Stimulated activated CD4-positive, alpha-beta T cell treated with anti-CD3 and anti-CD28 coated beads, TNF-alpha, amount 100 ng/mL, for 48 hours (primary cell): ENCODE measurements at places on chromosomes 6 and 20.

DNA sequence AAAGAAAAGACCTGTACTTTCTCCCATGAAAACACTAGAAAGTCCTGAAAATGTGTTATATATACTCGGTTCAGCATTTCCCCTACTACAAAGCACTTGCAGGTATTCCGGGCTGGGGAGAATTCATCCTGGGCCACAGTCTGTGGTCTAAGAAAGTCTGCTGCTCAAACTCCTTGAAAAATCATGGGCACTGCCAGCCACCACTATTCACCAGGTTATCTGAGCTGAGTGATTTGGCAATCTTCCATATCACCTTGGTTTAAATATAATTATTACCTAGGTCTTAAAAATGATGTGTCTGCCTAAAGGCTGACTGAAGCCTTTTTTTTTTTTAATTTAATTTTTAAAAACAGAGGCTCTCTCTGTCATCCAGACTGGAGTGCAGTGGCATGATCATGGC is 11.3 kb downstream of the FKBP5 start:
- no peak for DNase-seq

GRCh38 chr20:14916360-14916920 is 579.0 kb upstream of the FLRT3 start:
- no peak for DNase-seq

- no peak for DNase-seq
Measured at GRCh38 chr6:128156321-128157111, 255.7 kb upstream of the THEMIS start.

DNA sequence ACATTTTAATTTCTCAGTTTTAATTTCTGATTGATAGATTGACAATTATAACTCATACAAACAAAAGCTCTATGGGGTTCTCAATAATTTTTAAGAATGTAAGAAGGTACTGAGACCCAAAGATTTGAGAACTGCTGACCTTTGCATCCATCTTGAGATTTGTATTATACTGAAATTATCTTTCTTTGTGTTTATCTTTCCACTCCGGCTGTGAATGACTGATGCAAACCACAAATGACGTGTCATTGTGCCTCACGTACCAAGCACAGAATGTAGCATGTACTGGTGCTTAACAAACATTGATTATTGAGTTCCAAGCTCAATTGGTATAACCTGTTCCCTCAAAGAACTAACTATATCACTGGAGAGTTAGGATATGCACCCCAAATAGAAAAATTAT is 152.1 kb upstream of the SMLR1 start:
- no peak for DNase-seq

- DNase-seq: no peak
Measured at GRCh38 chr6:11194356-11195218, 37.9 kb downstream of the NEDD9 start.

- DNase-seq: no peak
Measured at GRCh38 chr6:118263921-118264486, 284.1 kb upstream of the PLN start.

DNA sequence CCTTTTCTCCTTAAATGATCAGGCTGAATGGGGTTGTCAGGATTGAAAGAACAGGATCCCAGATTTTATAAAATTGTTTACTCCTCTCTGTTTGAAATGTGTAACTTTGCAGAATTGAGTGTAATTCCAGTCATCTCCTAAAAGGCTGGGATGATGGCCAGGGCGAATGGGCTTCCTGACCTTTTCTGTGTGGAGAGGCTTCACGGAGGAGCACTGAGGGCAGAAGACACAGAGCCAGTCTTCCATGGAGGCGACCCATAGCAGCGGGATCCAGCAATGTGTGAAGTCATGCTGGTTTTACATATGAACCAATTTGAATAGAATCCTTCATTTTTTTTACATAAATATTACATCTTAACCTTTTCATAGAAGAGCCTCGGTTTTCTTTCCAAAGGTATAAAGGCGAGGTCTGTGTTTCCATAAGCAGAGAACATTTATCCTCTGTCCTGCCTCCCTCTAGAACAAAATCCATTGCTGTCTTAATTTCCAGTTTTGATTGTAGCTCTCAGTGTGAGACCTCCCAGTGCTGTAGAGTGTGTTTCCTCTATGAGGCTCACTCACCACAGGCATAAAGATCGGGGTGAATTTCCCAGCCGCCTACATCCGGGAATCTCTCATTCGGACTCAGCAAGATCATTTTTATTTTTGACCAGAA is 369.7 kb upstream of the FLRT3 start:
- DNase-seq: no peak

DNA sequence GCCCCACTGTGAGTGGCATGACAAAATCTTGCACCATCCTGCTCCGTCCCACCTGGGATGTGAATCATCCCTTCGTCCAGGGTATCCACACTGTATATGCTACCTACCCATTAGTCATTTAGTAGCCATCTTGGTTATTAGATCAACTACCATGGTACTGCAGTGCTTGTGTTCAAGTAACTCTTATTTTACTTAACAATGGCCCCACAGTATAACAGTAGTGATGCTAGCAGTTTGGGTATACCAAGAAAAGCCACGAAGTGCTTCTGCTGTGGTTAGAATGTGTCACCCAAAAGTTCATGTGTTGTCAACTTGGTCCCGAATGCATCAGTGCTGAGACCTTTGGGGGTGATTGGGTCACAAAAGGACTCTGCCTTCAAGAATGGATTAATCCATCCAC is 11.7 kb downstream of the OSER1 start:
- DNase-seq: no peak

DNA sequence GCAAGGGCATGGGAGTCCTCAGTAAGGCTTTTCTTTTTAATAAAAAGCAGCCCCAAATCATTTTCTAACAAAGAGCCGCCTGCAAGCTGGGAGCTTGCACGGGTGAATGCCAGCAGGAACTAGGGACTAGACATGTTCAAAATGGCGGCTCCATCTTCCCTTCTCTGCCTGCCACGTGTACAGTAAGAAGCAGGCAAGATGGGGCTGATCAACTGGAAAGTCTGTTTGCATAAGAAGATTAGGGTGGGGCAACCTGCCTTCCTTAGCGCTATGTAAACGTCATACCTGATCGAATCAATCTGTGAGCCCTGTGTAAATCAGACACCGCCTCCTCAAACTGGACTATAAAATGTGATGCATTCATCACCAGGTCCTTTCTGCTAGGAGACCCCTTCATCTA is 299.4 kb upstream of the SOX4 start:
- DNase-seq: no peak

- DNase-seq: no peak
Measured at GRCh38 chr6:99519446-99519845, 4.2 kb upstream of the USP45 start.

DNA sequence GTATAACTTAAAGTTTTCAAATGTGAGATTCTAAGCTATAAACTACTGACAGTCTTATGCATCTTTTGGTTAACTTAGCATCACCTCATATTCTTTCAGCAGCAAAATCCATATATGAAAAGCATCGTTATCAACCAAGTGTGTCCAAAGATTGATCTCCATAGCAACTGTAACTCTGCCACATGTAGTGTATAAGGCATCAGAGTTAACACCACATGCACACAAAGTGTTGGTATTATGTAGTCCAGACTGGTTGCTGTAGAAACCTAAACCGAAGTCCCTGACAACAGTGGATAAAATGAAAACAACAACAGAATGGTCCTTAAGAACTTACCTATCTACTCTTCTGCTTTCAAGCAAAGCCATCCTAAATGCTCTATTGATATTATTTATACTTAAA is 39.6 kb downstream of the PDSS2 start:
- DNase-seq: no peak

DNA sequence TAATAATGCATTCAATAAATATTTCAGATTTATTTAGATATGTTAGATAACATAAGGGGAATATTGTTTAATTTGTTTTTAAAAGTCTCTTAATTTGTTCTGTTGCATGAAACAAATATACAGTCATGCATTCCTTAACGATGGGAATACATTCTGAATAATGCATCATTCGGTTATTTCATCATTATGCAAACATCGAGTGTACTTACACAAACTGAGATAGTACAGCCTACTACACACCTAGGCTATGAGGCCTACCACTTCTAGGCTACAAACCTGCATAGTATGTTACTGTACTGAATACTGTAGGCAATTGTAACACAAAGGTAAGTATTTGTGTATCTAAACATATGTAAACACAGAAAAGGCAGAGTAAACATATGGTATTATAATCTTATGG is 118.7 kb downstream of the EPHA7 start:
- DNase-seq: no peak

GRCh38 chr6:24603241-24603640 is 42.8 kb downstream of the KIAA0319 start:
- DNase-seq: no peak

GRCh38 chr6:74642101-74642500 is 563.8 kb downstream of the COL12A1 start:
- no peak for DNase-seq

DNA sequence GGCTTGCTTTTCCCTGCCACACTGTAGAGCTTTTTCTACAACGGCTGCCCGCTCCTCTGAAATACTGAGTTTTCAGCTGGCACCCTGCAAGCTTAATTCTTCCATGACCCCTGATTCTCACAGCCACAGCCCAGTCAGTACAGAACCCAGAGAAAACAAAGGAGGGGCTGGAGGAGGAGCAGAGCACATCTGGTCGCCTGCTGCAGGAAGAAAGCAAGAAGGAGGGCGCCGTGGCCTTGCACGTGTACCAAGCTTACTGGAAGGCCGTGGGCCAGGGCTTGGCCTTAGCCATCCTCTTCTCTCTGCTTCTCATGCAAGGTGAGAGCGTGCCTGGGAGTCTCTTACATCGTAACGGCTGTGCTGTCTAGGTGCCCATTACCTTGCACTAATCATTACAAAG is 11.3 kb downstream of the DLK2 start:
- no peak for DNase-seq

GRCh38 chr20:7843613-7844012 is 96.6 kb downstream of the HAO1 start:
- DNase-seq: no peak

- DNase-seq: no peak
Measured at GRCh38 chr6:166541876-166542579, 44.5 kb downstream of the RAMACL start.

- no peak for DNase-seq
Measured at GRCh38 chr6:123007885-123008284, 11.8 kb downstream of the CLVS2 start.

GRCh38 chr20:22226849-22227700 is 357.3 kb downstream of the FOXA2 start:
- DNase-seq: no peak

DNA sequence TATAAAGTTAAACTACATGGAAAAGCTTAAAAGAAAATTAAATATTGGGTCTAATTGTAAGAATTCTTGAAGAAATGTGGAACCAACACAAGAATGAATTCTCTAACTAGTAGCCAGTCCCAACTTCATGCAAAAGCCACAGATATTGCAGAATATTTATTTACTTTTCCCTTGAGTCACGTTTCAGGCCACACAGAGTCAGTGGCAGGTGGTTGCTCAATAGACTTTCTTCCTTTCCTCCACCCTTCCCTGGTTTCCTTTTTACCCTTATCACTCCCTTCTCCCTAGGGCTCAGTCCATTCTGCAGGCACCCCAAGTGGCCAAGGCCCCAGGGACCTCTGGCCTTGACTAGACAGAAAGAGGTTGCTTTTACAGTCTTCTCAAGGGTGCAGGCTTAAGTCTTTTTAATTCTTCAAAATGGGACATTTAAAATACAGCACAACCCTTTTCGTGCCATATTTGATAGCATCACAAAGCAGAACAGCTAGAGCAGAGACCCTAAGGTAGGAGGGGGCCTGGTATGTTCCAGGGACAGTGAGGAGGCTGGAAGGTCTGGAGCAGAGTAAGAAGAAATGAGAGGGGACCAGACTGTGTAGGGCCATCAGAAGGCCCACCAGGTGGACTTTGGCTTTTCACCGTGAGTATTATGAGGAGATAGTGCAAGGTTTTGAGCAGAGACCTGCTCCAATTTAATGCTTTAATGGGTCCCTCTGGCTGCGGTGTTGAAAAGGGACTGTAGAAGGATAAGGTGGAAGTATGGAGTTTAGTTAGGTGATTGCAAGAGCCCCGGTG is 65.0 kb downstream of the HDDC2 start:
- DNase-seq: no peak

- DNase-seq: no peak
Measured at GRCh38 chr6:165220045-165220444, 89.4 kb downstream of the C6orf118 start.

DNA sequence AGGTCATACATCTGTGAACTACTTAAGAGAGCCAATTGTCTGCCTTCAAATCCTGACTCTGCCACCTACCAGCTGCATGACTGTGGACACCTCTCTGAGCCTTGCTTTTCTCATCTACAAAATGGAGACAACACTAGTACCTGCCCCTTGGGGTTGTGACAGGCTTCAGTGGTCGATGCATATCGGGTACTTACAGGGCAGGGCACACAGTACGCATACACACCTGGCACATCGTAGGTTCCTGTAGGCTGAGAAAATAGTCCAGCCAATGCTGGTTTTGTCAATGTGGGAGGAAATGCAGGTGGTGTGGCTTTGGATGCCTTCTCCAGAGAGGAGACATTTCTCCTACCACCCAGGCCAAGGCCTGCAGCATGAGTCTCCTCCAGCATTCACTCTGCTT is 2.3 kb downstream of the ADIG start:
- DNase-seq: no peak

DNA sequence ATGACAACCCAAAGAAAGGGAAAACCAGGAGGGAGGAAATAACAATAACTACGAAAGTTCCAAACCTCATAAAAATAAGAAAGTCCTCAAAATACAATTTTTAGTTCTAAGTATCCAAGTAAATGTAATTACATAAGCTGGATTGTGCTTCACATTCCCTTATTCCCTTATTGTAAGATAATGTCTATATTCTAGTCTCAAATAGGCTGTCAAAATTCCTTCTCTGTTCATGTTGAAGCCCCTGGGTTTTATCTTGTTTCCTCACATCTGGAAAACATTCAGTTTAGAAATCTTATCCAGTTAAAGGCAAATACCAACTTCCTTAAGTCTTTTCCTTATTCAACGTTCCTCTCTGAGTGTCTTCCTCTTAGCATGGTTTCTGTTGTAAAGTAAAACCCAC is 282.3 kb downstream of the CD109 start:
- no peak for DNase-seq

DNA sequence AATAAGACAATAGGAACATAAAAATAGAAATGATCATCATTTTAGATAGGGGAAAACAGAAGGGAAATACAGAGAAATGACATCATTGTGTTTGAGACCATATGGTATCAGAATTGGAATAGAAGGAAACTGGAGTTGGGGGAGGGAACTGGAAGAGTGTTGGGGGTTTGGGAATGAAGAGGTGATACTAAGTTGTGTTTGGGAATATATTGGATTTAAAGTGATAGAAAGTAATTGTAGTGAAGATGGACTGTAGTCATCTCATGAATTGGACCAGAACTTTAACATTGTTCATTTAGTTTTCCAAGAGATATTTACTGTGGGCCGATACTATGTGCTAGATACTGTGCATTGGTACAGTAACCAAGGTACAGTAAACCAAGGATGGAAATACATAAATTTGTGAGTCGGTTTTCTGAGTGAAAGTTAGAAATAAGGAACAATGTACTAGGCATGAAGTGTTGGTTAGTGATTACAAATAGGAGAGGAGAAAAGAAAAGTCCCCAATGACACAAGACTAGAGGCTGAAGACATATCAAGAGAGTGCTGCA is 32.3 kb downstream of the KCNQ5 start:
- no peak for DNase-seq

- no peak for DNase-seq
Measured at GRCh38 chr6:167855825-167856425, 29.2 kb downstream of the AFDN start.
